Subcutaneous adipose tissue (tissue), 4 donors: ENCODE measurements at places on chromosomes 7 and 10. TPM values are rescaled to one million over a fixed set of nuclear protein-coding genes. Genes with fewer than 3 reads are reported as not detected.

LGI1 gene
- total RNA-seq = 0.66 TPM

DLX5 gene
- total RNA-seq = not detected

RARRES2 gene
- total RNA-seq = 263 TPM

TPST1 gene
- total RNA-seq = 20.7 TPM

LDB3 gene
- 12.1 TPM for total RNA-seq

PRPS1L1 gene
- not detected for total RNA-seq

ZPBP gene
- not detected for total RNA-seq

ZMYND11 gene
- total RNA-seq = 95.1 TPM

GPER1 gene
- total RNA-seq = 4.2 TPM

LRMDA gene
- 25.4 TPM for total RNA-seq

PTPN12 gene
- 147 TPM for total RNA-seq

OPN1SW gene
- total RNA-seq = not detected

POLD2 gene
- total RNA-seq = 22.0 TPM

NRP1 gene
- total RNA-seq = 168 TPM

ARID5B gene
- 75.3 TPM for total RNA-seq

PLPP4 gene
- total RNA-seq = not detected

TNKS2 gene
- 44.3 TPM for total RNA-seq

ENKUR gene
- total RNA-seq = not detected

DMBT1 gene
- not detected for total RNA-seq

MCM10 gene
- 5.4 TPM for total RNA-seq

EBF3 gene
- 50.9 TPM for total RNA-seq

TECTB gene
- not detected for total RNA-seq

GPR26 gene
- not detected for total RNA-seq

LMBR1 gene
- total RNA-seq = 64.7 TPM

CRYGN gene
- not detected for total RNA-seq

TAS2R5 gene
- total RNA-seq = 3.8 TPM

CARD11 gene
- total RNA-seq = 0.57 TPM

PRSS1 gene
- not detected for total RNA-seq

VWDE gene
- total RNA-seq = not detected

NODAL gene
- not detected for total RNA-seq

PDZD7 gene
- 1.5 TPM for total RNA-seq

VSTM4 gene
- 33.8 TPM for total RNA-seq

FZD1 gene
- total RNA-seq = 6.4 TPM

ARMC3 gene
- total RNA-seq = not detected

CD36 gene
- 2,701 TPM for total RNA-seq

SPDYE16 gene
- total RNA-seq = not detected

ZNF239 gene
- 3.6 TPM for total RNA-seq

ACTL6B gene
- not detected for total RNA-seq

LMTK2 gene
- total RNA-seq = 9.9 TPM

ATP5F1C gene
- 170 TPM for total RNA-seq

RASA4B gene
- 4.9 TPM for total RNA-seq

CHRM2 gene
- not detected for total RNA-seq

SKIDA1 gene
- 2.6 TPM for total RNA-seq

PKD1L1 gene
- total RNA-seq = 0.65 TPM

INHBA gene
- 0.17 TPM for total RNA-seq

BICC1 gene
- 22.7 TPM for total RNA-seq

PRXL2A gene
- 775 TPM for total RNA-seq

EGFR gene
- total RNA-seq = 106 TPM

CDC14C gene
- total RNA-seq = not detected

ZC3HAV1L gene
- 8.5 TPM for total RNA-seq
